ENCODE measurements at places on chromosomes 12 and 14.

DNA sequence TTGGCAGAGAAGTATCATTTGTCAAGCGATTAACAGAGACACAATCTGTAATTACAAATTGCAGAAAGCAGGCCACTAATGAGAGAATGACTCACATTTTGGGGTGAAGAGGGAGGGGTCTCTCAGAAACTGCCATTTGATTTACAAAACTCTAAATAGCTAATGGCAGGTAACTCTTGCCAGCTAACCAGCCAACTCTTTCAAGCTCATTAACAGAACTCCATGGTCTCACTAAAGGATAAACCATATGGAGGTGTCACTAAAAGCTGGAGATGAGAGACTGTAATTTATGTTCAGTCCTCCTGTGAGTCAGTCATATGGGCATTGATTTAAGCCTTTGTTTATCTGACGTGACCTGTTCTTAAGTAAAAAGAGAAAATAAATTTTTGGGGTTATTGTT is 336.4 kb downstream of the FOXG1 start:
- no peak for DNase-seq
- no peaks in the 10 kb centered on the region for H3K27me3 ChIP-seq
- no peaks in the 10 kb centered on the region for H3K4me1 ChIP-seq
- H3K36me3 ChIP-seq, result no peaks in the 10 kb centered on the region

- no peaks in the 10 kb centered on the region for H3K27me3 ChIP-seq
- no peak for DNase-seq
- H3K4me3 ChIP-seq, result no peak overlapping the region
- H3K27ac ChIP-seq, result no peak overlapping the region
Observed at GRCh38 chr12:7015555-7016370, 2.5 kb downstream of the LPCAT3 start.

GRCh38 chr12:65758401-65758800 is 65.9 kb upstream of the HMGA2 start:
- H3K27me3 ChIP-seq, result no peaks in the 10 kb centered on the region
- no peaks in the 10 kb centered on the region for H3K4me1 ChIP-seq
- DNase-seq, result no peak
- H3K36me3 ChIP-seq, result no peaks in the 10 kb centered on the region

- H3K27ac ChIP-seq, result peak overlapping the region; percentile 88
- no peak overlapping the region for H3K4me3 ChIP-seq
- DNase-seq, result no peak
- H3K36me3 ChIP-seq, result no peaks in the 10 kb centered on the region
Observed at GRCh38 chr14:68660495-68660894, 132.4 kb downstream of the ZFP36L1 start.

GRCh38 chr14:42535397-42535796 is 928.7 kb downstream of the LRFN5 start:
- H3K4me1 ChIP-seq, result no peaks in the 10 kb centered on the region
- H3K36me3 ChIP-seq, result no peaks in the 10 kb centered on the region
- H3K27me3 ChIP-seq, result no peaks in the 10 kb centered on the region
- no peak overlapping the region for H3K4me3 ChIP-seq
- H3K27ac ChIP-seq, result no peak overlapping the region

DNA sequence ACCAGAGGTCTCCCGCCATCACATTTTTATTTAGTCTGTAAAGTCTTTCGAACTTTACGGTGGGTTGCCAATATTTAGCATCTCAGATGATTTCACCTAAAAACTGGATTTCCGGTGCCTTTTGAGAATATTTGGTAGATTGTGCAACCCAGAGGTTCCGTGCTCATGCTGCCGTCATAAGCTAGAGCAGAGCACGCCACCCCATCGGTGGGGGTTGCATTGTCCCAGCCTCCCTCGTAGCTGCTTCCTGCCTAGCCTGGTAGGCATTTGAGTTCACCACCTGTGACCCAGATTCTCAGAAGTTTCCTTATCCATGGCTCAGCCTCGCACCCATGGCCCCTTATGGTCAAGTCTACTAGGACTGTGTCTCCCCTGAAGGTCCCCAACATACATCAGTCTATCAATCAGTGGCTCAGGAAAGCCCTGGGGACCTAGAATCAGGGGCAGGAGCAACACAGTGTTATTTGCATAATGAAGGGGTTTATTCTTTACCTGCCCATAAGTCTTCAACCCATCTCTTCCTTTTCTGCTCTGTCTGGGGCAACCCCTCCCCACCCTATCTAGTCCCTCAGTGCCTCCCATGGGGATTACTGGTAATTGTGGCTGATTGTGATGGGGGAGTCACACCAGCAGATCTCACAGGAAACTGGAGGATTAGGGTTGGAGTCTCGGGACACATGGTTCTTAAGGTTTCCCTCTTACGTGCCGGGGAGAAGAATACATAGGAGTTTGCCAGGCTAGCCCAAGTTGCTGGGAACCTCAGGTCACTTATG is 152.3 kb downstream of the PHETA1 start:
- no peaks in the 10 kb centered on the region for H3K36me3 ChIP-seq
- DNase-seq, result no peak
- no peak overlapping the region for H3K27ac ChIP-seq
- H3K4me3 ChIP-seq, result no peak overlapping the region

DNA sequence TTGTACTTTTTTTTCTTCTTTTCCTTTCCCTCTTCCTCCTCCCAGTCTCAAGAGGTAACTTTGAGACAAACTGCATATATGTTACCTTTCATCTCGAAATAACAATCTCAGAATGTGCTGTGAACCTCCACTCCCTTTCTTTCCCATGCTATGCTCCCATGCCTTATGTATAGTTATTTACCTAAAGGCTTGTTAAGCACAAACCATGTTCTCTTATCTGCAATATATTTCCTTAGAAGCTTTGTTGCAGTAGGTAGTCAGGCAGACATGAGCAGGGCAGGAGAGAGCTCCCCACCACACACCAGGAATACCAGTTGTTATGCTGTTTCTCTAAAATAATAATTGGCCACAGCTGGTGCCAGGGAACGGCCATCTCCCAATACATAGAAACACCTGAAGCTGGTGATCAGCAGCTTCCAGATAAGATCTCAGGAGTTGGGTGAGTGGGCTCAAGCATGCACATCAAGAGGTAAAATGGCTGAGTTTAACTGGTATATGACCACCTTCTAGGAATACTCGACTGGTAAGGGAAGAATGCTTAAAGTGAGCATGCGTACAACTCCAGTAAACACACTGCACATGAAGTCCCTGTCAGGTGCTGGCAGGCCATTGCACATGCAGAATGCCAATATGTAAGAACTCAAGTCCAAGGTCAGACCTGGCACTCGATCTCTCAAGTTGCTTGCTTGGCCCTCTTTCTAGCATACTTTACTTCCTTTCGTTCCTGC is 14.8 kb upstream of the DHRS2 start:
- no peak for DNase-seq
- H3K4me3 ChIP-seq, result no peak overlapping the region
- H3K36me3 ChIP-seq, result no peaks in the 10 kb centered on the region
- no peaks in the 10 kb centered on the region for H3K4me1 ChIP-seq
- no peaks in the 10 kb centered on the region for H3K27me3 ChIP-seq

GRCh38 chr12:78099806-78100205 is 269.1 kb downstream of the NAV3 start:
- H3K4me1 ChIP-seq, result no peaks in the 10 kb centered on the region
- H3K36me3 ChIP-seq, result no peaks in the 10 kb centered on the region
- no peak for DNase-seq
- no peak overlapping the region for H3K27ac ChIP-seq
- no peaks in the 10 kb centered on the region for H3K27me3 ChIP-seq

Measured in uterus (tissue), 4 donors.